IPS-NIHi11 (cell line): ENCODE measurements at places on chromosomes 12 and 14.

- DNase-seq: no peak
These were observed 5.3 kb downstream of the NUBPL start for GRCh38 chr14:31566456-31566855.

DNA sequence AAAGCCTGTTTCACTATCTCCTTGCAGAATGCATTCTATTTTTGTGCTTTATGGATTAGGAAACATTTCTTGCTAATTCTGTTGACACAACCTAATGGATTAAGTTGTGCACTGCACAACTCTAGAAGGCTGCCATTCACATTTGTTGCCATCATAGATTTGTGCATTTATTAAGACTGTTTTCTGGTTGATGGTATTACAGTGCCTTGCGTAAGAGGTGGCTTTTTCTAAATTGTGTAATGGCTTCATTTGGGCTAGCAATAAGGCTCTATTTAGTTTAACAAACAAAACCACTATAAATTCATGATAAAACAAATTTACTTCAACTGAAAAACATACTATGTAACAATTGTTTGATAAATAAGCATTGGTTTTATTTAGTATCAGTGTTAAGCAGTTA lies 175.9 kb downstream of the TRHDE start:
- no peak for DNase-seq

DNA sequence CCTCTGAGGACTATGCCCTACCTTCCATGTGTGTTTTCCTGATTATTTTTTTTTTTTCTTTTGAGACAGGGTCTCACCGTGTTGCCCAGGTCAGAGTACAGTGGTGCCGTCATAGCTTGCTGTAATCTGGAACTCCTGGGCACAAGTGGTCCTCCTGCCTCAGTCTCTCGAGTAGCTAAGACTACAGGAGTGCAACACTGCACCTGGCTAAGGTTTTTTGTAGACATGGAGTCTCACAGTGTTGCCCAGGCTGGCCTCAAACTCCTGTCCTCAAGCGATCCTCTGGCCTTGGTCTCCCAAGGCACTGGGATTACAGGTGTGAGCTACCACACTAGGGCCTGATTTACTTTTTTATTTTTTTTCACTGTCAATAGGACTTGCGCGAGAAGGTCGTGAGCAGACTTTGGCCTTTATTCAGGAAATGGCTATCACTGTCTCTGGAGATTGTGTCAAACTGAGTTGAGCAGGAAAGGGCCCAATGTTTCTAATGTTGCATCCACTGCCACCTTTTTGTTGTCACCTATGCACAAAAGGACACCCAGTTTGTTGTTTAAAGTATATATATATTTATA lies 47.7 kb downstream of the FLRT2 start:
- no peak for DNase-seq

DNA sequence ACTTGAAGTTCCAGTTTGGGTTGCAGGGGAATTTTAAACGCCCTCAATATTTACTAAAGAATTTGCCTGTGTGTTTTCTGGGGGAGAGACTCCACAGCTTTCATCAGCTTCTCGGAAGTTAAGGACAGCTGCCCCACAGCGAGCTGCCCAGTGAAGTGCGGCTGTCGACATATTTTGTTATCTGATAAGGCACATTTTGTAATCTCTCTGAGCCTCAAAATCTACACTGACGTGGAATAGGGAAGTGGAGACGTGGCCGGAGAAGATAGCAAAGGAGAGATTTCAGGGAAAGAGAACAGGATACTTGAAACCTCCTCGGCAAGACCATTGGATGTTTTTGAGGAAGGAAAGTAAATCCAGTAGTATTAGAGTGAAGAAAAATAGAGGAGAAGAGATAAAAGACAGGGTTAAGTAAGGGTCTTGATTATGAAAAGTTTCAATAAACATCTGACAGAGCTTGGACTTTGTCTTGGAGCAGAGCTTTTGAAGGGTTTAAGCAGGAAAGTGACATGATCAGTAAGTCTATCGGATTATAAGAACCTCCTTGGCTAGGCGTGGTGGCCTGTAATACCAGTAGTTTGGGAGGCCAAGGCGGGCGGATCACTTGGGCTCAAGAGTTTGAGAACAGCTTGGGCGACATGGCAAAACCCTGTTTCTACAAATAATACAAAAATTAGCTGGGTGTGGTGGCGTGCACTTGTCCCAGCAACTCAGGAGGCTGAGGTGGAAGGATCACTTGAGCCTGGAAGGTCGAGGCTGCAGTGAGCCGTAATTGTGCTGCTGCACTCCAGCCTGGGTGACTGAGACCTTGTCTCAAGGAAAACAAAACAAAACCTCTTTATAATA lies 1.1 kb downstream of the POLR3B start:
- DNase-seq: no peak

DNA sequence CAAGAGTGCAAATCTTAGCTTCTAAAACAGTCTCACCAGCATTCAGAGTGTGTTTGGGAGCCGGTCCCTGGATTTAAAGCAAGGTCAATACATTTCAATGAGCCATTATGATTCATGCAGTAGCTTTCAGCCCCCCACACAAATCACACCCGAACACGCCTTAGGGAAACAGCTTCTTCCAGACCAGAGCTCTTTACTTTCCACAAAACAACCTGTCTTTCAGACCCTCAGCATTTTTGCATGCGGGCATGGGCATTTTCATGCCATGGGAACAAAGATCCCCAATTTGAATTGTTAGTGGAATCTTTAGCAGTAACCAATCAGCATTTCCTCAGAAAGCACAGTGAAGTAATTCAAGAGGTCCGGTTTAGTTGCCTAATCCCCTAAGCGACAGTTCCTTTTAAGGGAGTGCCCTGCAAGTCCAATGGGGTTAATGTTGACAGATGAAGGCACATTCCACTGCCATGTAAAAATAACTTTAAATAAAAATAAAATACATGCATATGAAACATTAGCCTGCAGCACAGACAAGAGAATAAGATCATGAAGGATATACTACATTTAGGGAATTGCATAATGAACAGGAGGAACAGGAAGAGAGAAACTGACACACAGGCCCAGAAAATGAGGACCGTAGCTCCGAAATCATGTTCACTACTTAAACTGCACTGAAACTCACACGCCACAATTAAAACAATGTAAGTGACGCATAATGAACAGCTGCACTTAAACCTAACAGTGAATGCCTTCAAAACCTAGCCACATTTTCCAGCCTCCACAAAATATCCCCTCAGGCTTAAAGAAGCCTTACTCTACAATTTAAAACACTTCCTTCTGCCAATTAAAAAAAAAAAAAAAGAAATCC lies 4.0 kb downstream of the VPS37B start:
- peak; percentile 53 for DNase-seq

DNA sequence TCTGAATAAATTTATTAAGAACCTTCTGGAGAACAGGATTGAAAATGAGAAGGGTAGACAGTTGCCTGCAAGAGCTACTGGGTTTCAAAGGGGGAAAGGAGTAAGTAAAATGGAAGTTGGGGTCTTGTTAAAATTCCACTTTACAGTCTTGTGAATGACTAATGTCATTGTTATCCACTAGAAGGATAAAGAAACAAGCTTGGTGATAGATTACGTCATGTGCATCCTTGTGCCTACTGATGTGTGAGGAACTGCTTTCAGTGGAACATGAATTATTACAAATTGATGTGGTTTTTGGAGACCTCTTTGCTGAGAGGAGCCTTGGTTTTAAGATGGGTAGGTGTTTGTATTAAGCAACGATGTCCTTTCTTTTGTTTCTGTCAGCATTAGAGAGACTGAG lies 272.5 kb upstream of the PRICKLE1 start:
- no peak for DNase-seq

DNA sequence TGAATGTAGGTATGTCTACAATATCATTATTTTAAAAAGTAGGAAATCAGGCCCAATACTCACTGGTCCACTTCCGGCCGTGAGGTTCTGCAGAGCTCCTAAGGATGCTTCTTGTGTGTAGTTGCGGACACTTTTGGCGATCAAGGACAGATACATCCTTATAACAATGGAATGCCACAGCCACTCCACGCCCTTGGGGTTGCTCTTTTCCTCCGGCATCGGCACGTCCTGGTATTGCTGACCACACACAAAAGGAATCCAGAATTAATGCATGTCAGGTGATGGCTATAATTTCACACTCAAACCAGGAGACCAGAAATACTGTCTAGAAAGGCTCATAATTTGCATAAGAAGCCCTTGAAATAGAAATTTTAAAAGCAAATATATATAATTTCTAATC lies 65.6 kb upstream of the YARS2 start:
- no peak for DNase-seq
